ENCODE measurements at places on chromosomes 6 and 20. TPM values are rescaled to one million over a fixed set of nuclear protein-coding genes. Genes with fewer than 3 reads are reported as not detected.

DNA sequence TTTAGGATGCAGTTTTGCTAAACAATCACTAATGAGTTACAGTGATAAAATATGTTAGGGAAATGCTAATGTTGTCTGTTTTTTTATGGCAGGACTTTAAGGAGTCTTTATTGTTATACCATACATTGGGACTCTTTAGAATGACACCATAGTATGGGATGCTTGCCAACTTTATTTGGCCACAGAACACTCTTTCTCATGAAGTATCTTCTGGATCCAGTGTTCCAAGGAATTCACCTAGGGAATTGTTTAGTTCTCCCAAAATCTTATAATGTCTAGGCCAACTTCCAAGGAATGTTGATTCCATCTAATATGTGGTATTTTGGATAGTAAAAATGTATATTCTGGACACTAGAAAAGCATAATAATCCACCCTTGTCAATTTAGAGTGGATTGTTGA is 3.3 kb downstream of the RIN2 start:
- DNase-seq, result no peak

GRCh38 chr20:47710665-47711045 is 74.6 kb downstream of the SULF2 start:
- DNase-seq, result no peak

DNA sequence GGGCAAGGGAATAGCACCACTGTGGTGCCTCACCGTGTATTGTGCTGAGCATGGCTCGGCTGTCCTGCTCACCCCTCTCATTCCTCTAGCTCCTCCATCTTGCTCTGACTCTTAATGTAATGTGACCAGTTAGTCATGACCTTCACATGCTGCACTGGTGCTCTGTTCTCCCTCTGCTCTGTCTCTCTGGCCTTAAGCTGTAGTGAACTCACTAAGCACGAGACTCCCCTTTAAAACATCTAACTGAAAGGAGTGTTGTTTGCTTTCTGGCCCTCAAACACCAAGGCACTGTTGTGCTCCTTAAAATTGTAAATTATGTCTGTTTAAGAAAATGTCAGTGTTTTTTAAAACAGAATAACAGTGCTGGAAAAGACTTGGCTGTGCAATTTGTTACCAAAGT is 140.4 kb downstream of the HDGFL1 start:
- DNase-seq, result no peak

DNA sequence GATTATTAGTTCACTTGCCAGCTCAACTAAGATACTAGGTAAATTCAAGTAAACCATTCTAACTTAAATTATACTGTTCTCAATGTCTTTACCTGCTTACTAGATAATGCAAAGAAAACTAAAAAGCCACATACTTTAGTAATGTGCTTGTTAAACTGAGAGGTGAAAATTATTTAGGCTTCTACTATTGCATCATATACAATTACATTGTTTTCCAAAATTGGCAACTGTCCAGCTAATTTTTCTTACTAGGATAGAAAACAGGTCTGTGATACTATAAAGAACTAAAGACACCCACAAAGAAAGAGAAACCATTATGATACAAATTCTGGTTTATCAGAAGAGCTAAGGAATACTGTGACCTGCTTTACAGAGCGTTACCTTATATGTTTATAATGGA is 45.6 kb upstream of the ALDH8A1 start:
- DNase-seq, result no peak

DNA sequence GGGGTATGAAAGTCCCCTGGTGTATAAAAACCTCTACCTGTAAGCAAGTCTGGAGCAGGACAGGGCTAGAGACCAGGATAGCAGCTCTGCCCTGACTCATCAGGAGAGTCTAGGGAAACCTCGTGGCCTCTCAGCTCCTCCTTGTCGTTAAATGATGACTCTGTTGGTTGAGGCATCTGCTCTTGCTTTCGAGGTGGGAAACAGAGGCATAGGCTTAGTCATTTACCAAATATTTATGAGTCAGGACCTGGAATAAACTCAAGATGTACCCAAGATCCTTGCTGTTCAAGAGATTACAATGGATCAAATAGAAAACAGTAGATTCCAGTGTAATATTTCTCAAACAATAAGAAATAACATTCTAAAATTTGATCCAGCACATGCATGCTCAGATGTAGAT is 5.5 kb downstream of the MANBAL start:
- DNase-seq, result peak; percentile 43

GRCh38 chr20:32989507-32990283 is 14.5 kb downstream of the SUN5 start:
- DNase-seq, result no peak

- no peak for DNase-seq
These were observed 196.2 kb upstream of the SYNDIG1 start for GRCh38 chr20:24273251-24273650.

GRCh38 chr6:62808565-62809293 is 402.5 kb upstream of the FKBP1C start:
- no peak for DNase-seq

GRCh38 chr6:57017069-57017468 is 29.4 kb upstream of the KIAA1586 start:
- DNase-seq, result no peak

GRCh38 chr6:45231660-45232059 is 96.5 kb upstream of the RUNX2 start:
- no peak for DNase-seq

- DNase-seq, result no peak
These were observed 13.9 kb upstream of the BHLHE23 start for GRCh38 chr20:63020681-63021080.

GRCh38 chr20:37977338-37977737 is 55.9 kb downstream of the TTI1 start:
- no peak for DNase-seq

DNA sequence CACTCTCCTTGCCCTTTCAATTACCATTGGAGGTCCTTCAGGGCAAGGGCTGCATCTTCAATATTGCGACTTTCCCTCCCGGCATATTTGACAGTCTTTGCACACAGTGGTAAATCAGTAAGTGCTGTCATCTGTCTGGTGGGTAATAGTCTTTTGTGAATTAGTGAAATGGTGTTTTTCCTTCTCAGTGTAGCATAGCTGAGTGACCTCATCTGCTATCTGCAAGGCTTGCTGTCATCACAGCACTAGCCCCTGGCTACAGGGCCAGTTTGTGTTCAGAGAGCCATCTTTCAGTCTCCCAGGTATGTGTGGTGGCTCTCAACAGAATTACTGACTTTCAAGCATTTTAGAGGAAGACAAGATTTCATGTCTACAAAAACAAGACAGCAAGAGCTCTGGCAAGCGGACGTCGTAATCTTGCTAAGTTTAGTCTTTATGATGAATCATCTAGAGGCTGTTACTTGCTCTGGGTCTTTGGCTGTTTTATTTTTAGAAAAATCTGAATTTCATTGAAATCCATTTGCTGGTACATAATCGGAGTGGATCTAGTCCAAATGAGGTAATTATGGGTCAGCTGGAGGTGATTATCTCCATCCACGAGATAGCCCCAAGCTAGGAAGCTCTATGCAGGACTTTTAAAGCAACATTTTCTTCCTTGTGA is 528.9 kb downstream of the EPM2A start:
- no peak for DNase-seq

GRCh38 chr20:20712474-20713243 is at the start of gene RALGAPA2:
Gene RALGAPA2 (minus strand): TSS chr20:20712644. CDS start chr20:20712480, 164 bp downstream.
- DNase-seq, result peak; percentile 95

- DNase-seq, result no peak
These were observed 187.6 kb downstream of the ZFP64 start for GRCh38 chr20:52004018-52004417.

- DNase-seq, result no peak
These were observed 40.5 kb upstream of the NKX2-4 start for GRCh38 chr20:21437816-21438215.

DNA sequence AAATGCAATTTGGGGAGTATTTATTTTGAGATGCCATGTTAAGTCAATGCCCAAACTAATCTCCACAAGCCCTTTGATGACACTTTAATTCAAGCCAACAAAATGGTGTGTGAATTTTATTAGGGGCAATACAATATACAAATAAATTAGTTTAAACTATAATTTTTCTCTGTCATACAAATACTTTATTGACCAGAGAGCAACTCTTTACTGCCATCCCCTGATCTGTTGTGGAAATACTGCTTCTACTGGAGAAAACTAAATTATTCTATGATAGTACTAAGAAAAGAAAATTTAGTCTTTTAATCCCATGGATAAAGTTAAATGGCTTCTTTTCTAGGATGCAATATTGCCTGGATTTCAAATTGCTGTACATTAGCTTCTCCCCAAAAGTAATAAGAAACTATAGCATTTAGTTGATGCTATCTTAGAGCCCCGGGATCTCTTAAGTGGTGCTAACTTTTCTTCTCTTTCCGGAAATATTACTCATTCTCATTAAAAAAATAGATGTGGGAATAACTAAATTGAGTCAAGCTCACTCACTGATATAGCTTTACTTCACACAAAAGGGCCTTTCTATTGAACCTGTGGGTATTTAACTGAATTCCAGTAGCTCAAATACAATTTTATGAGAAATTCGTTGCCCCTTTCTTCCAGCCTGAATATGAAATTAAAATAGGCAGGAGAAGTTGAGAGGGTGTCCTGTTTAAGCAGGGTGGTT is 49.2 kb downstream of the SMPDL3A start:
- no peak for DNase-seq

DNA sequence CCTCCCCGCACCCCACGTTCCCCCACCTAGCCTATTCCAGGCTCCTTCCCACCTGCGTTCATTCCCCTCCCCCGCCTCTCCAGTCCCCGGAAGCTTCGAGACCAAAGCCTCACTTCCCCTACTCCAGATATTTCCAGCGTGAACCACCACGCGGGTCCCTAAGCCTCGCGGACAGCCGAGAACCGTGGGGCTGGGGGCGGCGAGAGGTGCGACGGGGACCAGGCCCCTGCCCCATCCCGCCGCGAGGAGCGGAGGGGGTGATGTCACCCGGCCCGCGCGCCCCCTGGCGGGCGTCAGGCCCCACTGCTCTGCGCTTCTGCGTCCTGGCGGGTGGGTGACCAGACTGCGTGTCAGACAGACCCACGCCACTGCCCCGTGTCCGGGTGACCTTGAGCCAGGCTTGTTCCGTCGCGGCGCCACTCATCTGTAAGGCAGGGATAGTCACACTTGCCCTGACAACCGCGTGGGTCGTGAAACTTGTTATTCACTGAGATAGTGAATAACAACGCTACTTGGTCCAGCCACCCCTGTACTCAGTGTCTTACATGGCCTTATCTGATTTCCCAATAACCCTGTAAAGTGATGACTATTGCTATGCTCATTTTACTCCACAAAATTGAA is 9.0 kb upstream of the HSP90AB1 start:
- DNase-seq, result peak; percentile 87

DNA sequence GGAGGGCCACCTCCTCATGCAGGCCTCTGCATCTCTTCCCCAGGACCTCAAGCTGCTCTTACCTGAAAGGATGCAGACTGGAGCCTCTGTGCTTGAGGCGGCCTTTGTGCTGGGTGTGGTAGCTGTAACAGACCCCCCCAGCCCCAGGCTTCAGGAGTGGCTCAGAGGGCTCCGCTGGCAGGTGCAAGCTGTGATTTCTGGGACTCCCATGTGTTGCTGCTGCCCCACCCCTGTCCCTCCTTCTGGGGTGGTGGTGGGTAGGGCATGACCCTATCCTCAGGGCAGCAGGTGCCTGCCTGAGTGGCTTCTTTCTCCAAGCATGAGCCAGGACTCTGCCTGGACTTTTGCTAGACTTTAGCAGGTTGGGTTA is 121.2 kb downstream of the SULF2 start:
- DNase-seq, result no peak

- no peak for DNase-seq
These were observed 98.8 kb downstream of the MANEA start for GRCh38 chr6:95676011-95676628.

- no peak for DNase-seq
These were observed 329.6 kb downstream of the GRIK2 start for GRCh38 chr6:101722991-101723579.

DNA sequence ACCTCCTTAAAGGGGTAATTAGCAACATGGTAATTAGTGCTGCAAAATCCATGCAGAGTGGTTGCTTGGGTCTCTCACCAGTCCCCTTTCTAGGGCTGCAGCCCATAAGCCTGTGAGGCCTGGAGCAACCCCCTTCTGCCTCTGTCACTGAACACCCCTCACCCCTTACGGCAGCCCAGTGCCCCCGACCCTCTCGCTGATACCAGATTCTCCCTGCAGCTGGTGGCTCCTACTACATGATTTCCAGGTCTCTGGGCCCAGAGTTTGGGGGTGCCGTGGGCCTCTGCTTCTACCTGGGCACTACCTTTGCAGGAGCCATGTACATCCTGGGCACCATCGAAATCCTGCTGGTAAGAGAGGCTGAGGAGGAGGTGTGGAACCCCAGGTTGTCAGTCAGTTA is 8.0 kb downstream of the SLC12A5 start:
- no peak for DNase-seq

GRCh38 chr6:108592371-108593337 is 31.9 kb downstream of the FOXO3 start:
- peak; percentile 71 for DNase-seq

FERMT1 gene
- 0.05 TPM for total RNA-seq

NKAPL gene
- total RNA-seq, result not detected

SFTA2 gene
- not detected for total RNA-seq

SALL4 gene
- not detected for total RNA-seq

SIRPA gene
- not detected for total RNA-seq

ASIP gene
- not detected for total RNA-seq

RNF5 gene
- 63.8 TPM for total RNA-seq

MAP3K5 gene
- total RNA-seq, result 13.2 TPM

SLC17A5 gene
- 5.4 TPM for total RNA-seq

SAPCD1 gene
- 11.3 TPM for total RNA-seq

IL17A gene
- 35.3 TPM for total RNA-seq

SCRT2 gene
- total RNA-seq, result not detected

CD93 gene
- total RNA-seq, result 1.8 TPM

RHAG gene
- total RNA-seq, result not detected

PKIB gene
- 0.52 TPM for total RNA-seq
